CD8-positive, alpha-beta memory T cell (primary cell): ENCODE measurements at places on chromosomes 7 and 10. TPM values are rescaled to one million over a fixed set of nuclear protein-coding genes. Genes with fewer than 3 reads are reported as not detected.

FFAR4 gene
- not detected for polyA plus RNA-seq

DNA sequence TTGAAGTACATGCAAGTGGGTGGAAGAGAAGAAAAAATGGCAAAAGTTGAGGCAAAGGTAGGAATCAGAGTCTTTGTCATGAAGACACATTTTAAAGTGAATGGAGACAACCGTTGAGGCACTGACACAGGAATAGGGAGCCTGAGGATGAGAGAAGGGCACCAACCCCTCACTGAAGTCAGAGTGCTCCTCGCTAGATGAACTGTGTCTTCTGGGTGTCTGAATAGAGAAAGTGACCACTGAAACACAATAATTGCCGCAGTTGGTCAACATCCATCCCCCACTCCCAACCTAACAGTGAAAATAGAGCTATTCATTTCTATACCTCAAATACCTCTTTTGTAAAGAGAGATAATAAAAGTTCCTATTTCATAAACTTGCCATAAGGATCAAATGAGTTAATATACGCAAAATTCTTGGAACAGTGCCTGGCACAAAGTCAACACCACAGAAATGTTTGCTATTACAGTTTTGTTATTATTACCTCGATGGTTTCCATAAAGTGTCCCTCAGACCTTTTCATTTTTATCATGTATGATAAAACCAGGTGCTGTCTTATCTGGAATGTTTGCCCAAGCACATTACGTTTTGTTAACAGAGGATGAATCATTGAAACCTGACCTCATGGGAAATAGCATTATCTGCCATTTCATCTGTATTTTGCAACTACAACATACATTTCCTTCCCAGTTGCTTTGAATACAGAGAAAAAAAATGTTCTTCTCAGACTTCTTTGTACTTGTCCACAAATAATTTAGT is 61.8 kb upstream of the SP4 start:
- H3K4me3 ChIP-seq = no peak overlapping the region
- H3K4me1 ChIP-seq = peaks cover 6% of the 10 kb centered on the region
- H3K27ac ChIP-seq = no peak overlapping the region
- H3K27me3 ChIP-seq = no peaks in the 10 kb centered on the region

- peak overlapping the region; percentile 32 for H3K4me3 ChIP-seq
- no peak overlapping the region for H3K27ac ChIP-seq
- no peak for DNase-seq
- no peaks in the 10 kb centered on the region for H3K36me3 ChIP-seq
- peaks cover 53% of the 10 kb centered on the region for H3K4me1 ChIP-seq
Observed at GRCh38 chr7:106110238-106110560, 1.9 kb downstream of the SYPL1 start.

DNA sequence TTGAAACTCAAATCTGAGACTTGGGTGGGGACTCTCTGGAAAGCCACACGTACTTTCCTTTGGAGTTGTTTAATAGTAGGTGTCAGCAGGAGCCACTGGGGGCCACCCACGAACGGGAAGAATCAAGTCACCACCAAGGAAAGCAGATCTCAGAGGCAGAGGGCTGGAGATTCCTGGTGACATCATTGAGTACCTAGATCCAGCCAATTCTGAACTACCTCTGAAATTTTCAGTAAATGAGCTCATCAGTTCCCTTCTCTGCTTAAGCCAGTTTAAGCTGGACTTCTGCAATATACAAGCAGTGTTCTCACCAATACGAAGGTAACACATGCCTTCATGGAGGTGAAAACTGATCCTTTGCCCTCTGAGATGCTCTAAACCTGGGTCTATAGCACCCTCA is 99.3 kb upstream of the SORCS3 start:
- DNase-seq = no peak
- H3K27ac ChIP-seq = no peak overlapping the region
- no peaks in the 10 kb centered on the region for H3K27me3 ChIP-seq
- no peaks in the 10 kb centered on the region for H3K36me3 ChIP-seq
- H3K4me1 ChIP-seq = no peaks in the 10 kb centered on the region
- H3K4me3 ChIP-seq = no peak overlapping the region

- no peaks in the 10 kb centered on the region for H3K27me3 ChIP-seq
- H3K4me1 ChIP-seq = no peaks in the 10 kb centered on the region
- no peak for DNase-seq
- no peaks in the 10 kb centered on the region for H3K36me3 ChIP-seq
Observed at GRCh38 chr7:66609176-66609575, 19.5 kb upstream of the KCTD7 start.

DNA sequence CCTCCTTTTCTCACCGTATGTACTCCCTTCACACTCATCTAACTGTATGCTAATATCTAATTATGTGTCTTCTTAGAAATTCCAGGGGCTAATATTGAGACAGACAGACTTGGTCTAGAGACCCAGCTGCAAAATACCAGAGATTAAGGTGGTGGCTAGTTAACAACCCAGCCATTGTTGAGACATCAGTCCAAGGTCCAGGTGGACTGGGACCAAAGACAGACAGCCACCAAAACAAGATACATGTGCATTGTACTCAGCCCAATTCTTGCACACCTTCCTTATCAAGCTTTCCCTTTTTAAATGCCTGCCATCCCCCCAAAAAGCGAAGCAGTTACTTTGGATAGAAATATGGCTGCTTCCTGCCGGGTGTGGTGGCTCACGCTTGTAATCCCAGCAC is 43.3 kb upstream of the LRRN3 start:
- H3K27me3 ChIP-seq = no peaks in the 10 kb centered on the region
- DNase-seq = no peak
- H3K4me3 ChIP-seq = no peak overlapping the region
- H3K27ac ChIP-seq = no peak overlapping the region
- no peaks in the 10 kb centered on the region for H3K36me3 ChIP-seq
- H3K4me1 ChIP-seq = no peaks in the 10 kb centered on the region

DNA sequence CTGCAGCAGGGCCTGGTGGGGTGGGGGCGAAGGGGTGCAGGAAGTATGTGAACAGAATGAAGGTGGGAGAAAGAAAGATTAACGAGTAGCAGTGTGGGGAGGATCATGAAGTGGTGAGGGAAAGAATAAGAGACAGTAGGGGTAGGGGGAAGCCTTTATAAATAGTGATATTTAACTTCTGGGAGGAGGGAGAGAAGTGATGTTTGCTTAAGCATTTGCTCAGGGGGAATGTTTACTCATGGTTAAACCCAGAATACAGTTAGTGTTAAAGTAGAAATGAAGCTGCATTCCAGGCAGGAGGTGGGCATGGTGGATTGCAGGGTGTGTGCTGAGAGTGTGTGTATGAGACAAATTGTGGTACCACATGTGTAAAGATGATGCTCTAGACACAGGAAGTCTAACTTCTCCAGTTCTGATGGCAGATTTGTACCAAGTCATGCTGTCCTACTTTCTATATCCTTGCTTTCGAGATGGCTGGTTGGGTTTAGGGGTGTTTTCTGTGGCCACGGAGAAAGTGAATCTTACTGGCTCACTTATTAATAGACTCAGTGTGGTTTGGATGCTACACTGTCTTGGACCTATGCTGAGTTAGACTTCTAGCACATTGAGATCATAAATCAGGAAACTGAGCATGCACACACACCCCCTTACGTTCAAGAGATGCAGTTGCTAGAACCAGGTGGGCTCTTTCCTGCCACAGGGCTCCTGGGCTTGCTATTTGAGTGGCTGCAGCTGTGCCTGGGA is 10.6 kb upstream of the DNMBP start:
- no peak overlapping the region for H3K4me3 ChIP-seq
- no peak overlapping the region for H3K27ac ChIP-seq
- no peaks in the 10 kb centered on the region for H3K4me1 ChIP-seq
- no peak for DNase-seq
- no peaks in the 10 kb centered on the region for H3K27me3 ChIP-seq
- H3K36me3 ChIP-seq = no peaks in the 10 kb centered on the region

DNA sequence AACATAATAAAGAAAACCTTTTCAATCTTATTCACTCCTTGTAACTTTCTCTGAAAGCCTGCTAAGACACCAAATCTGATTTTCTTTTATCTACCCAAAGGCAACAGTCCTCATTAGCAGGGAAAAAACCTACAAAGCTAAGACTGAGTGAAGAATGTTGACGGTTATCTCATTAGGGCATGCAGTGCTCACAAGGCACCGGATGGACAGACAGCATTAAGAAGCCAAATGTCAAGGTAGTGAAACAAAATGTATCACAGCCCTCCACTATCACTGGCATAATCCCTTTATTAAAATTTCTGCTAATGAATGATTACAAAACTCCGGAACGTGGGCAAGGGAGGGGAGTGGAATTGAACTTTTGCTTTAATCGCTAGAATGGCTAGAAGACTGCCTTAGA is 442.8 kb downstream of the NEBL start:
- H3K4me1 ChIP-seq = no peaks in the 10 kb centered on the region
- H3K4me3 ChIP-seq = no peak overlapping the region
- H3K36me3 ChIP-seq = no peaks in the 10 kb centered on the region
- H3K27ac ChIP-seq = no peak overlapping the region
- H3K27me3 ChIP-seq = no peaks in the 10 kb centered on the region
